ENCODE measurements at places on chromosomes 3 and 15.
A peak's percentile ranks its signal among the peaks of the same experiment; 100 is the strongest.

GRCh38 chr3:113736548-113737089 is 9.4 kb downstream of the NAA50 start:
- peak; percentile 70 for DNase-seq

DNA sequence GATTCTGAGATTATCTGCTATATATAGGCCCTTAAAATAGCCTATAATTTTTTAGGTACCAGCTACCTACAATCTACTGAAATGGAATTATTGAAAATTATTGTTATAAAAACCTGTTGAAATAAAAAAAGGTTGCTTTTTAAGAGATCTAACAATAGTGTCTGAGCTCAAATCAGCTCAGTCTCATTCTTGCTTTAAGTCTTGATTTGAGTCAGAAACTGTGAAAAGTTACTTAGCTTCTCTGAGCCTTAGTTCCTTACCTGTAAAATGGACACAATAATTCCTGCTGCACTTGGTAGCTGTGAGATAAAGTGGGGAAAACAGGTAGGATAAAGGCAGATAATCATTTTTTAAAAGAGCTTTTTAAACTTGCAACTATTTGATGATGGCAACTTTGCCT is 118.8 kb upstream of the UBE2E2 start:
- DNase-seq = no peak

GRCh38 chr3:128274837-128275236 is 121.6 kb downstream of the EEFSEC start:
- no peak for DNase-seq

DNA sequence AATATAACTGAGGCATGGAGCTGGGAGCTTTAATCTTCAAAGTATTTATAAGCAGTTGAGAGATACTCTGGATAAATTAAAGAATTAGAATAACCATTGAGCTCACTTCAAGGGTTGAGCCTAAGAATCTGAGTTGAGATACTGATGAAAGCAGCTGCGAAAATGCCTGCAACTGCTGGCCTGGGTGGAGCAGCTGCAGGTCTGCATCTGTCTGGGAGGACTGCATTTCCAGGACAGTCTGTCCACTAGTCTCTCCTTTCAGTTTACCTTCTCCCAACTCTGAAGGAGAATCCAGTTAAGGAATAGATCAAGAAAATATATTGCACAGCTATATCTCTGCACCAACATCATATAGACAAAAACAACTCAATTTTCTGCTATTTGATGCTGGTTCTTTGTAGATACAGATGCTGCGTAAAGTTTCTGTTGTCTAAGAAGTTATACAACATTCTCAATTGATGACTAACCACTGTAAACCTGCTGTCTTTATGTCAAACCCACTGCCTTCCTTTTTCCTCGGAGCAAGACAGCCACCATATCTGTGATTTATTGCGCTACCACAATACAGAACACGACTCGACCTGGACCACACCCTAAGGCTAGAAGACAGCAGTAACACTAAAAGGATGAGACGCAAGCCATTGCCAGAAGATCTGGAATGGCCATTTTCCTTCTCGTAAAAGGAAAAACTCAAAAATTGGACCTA is 245.1 kb downstream of the MAGI1 start:
- no peak for DNase-seq

GRCh38 chr3:105369500-105370371 is 3.0 kb downstream of the ALCAM start:
- peak; percentile 83 for DNase-seq

DNA sequence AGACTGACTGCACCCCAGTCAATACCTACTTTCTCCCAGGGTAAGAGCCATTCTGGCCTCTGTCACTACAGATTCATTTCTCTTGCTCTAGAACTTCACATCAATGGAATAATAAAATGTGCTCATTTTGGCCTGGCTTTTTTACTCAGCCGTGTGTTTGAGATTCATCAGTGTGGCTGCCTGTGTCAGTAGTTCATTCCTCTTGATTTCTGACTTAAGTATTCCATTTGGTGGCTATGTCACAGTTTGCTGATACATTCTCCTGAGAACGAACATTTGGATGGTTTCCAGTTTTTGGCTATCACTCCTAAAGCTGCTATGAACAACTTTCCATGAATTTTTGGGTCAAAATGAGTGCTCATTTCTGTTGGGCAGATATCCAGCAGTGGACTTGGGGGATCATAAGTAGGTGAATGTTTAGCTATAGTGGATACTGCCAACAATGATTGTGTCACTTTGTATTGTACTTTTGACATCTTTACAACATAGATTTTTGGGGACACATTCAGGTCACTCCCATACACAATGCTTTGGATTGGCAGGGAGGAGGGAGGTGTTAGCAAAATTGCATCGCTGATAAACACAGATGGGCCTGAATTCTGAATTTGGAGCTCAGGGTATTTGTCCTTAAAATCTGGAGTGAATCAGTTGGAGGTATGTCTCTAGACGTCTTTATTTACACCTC is 19.8 kb upstream of the FAM107A start:
- no peak for DNase-seq

DNA sequence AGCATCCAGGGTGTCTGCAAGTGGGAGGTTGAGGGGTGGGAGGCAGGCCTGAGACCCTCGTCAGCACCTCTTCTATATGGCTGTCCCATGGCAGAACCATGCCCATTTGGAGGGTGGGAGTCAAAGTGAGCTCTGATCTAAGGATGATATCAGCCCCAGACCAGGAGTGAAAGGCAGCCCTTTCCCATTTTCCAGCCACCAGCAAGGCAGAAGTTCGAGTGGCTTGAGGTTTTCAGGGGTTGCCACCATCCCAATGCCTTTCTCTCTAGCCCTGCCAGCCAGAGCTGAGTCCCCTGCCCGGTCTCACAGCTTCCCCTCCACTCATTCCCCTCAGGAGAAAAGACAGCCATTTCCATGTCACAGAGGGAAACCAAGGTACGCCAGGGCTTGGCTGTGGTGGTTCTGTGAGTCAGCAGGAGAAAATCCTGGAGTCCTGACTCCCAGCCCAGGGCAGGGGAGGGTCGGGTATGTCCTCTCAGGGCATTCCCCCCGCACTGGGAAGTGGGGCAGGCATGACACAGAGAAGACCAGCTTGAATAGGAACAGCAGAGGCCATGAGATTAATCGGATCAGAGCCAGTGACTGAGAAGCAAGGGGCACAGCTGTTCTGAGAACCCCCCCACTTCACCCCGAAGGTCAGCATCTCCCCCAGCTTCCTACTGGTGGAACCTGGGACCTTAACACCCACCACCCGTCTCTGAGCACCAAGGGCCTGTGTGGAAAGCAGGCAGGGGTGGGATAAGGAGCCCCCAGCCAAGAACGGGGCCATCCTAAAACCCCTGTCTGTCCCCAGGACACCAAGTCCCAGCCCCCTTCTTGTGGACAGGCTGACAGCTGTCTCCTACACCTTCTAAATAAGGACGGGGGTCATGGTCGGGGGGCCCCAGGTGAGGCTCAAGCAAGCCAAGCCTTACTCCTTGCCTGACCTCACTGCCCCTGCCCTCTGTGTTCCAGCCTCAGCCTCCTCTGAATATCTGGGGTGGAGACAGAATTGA is 965 bp upstream of the SLC38A3 start:
- DNase-seq = no peak

DNA sequence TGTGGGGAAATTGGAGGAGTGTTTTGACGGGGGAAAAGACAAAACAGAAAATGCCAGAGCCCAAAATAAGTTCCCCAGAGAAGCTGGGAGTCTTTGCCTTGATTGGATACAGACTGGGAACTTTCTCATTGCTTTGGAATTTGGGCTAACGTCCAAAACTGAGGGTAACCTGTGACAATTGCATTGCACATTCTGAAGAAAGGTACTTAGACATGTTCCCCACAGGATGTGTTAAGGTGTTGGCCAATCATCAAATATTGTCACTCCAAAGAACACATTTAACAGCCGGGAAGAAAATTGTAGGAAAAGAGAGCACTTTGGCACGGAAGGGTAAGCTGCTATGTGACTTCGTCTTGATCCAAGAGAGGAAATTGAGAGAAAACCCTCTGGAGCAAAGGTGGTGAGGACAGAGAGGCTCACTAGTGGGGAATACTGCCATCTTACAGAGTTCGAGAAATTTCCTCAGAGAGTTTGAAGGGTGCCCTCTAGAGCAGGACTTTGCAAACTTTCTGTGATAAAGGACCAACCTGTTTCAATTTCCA is 619.5 kb upstream of the TBL1XR1 start:
- no peak for DNase-seq

DNA sequence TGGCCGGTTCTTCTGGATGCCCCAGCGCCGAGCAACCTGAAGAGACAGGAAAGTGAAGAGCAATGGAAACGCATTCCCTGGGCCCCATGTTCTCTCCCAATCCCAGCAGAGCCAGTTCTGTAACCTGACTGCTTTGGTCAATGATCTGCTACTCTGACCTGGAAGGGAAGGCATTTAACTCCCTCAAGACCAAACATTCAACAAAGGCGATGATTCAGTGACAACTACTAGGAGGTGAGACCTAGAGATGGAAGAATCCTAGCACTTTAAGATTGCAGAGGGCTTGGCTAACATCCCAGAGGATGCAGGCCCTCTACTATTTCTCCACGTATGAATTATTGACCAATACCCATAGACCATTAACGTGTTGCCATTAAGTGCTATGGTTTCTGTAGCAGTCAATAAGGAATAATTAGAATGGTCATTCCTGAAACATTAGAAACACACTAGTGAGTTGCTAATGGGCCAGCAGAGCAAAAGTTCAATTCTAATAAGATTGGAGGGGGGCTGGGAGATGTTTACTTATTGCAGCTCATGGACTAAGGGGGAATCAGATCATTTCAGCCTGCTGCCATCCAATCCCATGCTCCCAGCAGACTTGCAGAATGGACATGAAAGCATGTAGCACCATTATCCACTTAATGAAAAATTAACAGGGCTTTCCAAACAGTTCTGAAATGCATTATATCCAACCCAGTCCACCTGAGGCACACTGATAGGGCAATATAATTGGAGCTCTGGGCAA is 56.6 kb downstream of the ETV5 start:
- DNase-seq = no peak

DNA sequence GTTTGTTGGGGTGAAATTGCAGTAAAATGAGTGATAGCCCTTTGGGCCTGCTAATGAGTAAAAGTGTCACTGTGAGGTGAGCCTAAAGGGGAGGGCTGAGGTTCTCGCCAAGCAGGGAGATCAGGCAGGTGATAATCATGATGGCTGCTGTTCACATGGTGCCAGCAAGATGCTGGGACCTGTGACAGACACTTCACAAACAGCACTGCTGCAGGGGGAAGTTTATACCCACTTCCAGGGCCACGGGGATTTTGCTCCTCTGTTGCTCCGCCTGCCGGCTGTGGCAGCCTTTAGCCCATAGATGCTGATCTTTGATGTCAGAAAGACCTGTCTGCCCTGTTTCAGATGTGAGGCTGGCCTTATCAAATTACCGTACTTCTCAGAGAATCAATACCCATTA is 96.7 kb downstream of the SV2B start:
- DNase-seq = no peak

GRCh38 chr3:32469151-32469874 is 33.3 kb downstream of the CMTM6 start:
- DNase-seq = no peak

DNA sequence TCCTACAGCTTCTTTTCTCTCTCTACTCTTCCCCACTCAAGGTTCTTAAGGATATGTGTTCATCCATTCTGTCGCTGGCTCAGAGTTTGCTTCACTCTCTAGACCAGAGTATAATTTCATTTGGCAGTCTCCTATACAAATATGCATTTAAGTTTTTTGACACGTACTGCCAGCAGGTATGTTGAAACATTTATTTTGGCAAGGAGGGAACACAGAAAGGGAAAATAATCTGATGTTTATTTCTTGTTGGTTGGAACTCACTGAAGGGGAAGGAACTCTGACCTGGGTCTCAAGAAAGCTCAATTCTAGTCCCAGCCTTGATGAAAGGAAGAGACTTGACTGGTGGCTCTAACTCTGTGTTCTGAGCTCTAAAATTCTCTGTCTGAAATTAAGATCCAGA is 21.6 kb downstream of the FANCD2 start:
- no peak for DNase-seq

- no peak for DNase-seq
Measured at GRCh38 chr15:74032046-74032445, 37.5 kb downstream of the PML start.

GRCh38 chr15:25342629-25343028 is 96.2 kb downstream of the UBE3A start:
- no peak for DNase-seq

DNA sequence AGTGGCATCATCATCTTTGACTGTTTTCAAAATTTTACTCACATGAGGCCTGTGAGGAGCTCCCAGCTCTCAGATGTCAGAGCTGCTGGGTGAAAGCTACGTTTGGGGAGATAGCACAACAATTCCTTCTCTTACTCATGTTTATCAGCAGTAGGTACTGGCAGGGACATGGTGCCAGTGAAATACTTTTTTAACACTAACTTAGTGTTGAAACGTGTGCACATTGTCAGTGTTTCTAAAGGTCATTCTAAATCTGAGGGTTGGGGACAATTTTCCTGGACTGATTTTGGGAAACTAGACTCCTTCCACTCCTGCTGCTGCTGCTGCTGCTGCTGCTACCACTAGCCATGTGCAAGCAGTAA is 487.4 kb downstream of the PDCD6IP start:
- no peak for DNase-seq

GRCh38 chr3:119304201-119304713 is 10.1 kb downstream of the ARHGAP31 start:
- DNase-seq = no peak

- DNase-seq = peak; percentile 16
Measured at GRCh38 chr3:87225659-87226058, 1.4 kb upstream of the CHMP2B start.

GRCh38 chr15:29226436-29227208 is 43.0 kb downstream of the NSMCE3 start:
- DNase-seq = no peak

DNA sequence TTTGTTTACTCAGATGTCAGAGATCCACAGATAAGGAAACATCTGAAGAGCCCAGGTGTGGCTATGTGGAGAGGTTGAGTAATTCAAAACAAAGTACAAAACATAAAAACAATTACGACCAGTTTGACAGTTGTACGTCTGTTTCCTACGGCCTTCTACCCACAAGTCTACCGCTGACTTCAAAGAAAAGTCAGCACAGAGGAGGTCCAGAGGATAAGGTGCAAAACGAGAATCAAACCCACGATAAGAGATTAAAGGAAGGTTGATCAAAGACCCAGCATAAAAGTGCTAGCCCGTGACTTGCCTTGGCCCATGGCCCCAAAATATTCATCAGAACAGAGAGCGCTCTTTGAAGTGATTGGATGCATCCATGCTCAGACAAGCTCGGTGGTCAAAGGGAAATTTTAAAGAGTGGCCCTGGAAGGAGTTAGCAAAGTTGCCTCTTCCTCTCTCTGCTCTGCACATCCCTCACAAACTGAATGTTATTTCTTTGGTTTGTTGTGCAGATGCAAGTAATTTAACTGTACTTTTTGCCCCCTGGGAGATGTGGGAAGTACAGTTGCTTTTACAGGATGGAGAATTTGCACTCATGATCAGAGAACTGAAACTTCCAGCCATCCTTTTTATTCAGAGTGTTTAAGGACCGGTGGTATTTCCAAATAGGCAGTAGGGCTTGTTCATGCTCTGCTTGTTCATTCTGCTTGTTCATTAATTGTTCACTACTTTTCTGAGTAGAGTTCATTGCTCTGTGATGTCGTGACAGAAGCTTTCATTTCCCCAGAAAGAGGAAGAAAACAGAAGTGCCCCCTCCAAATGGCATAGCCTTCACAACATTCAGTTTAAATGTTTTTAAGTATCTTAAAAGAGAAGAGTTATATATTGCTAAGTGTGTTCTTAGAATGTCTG is 31.1 kb downstream of the MME start:
- no peak for DNase-seq

All from NCI-H2171 treated with DMSO at 0.1 percent for 48 hours (cell line).